ENCODE measurements at places on chromosomes 2 and 18.

DNA sequence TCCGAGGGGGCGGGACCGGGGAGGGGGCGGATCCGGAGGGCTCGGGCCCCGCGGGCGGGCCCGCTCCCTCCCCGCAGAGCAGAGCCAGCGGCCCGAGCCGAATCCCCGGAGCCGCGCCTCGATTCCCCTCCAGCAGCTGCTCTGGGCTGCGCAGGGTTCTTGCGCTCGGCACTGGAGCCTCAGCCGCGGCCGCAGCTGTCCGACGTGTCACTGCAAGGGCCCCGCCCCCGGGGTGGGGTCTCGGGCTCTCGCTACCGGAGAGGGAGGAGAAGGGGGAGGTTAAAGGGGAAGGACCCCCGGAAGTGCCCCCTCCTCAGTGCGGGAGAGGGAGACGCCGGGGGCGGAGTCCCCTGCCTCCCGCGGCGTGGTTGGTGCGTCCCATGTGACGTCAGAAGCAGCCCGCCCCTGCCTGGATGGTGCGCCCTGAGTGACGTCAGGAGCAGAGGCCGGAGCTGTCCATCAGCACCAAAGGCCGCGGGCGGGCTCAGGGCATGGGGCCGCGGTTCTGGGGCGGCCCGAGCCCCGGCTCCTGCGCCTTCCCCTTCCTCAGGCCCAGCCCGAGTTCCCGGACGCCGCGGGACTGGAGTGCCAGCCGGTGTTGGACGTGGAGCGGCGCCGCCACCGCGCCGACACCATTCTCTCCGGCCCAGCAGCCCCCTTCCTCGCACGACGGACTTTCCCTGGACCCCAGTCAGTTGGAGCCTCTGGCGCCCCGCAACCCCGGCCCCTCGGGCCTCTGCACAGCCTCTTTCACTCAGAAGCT lies at the start of the genes CHPF and TMEM198:
Gene CHPF, minus strand, starts transcription at position 214 of the 763 bp plus-strand sequence. CDS start 271 bp downstream, outside the sequence.
Gene TMEM198, plus strand, starts transcription at position 433 of the 763 bp plus-strand sequence. CDS start 700 bp downstream, outside the sequence.
- DNase-seq = peak; percentile 94

- no peak for DNase-seq
These were observed 67.9 kb downstream of the LCLAT1 start for GRCh38 chr2:30514848-30515435.

DNA sequence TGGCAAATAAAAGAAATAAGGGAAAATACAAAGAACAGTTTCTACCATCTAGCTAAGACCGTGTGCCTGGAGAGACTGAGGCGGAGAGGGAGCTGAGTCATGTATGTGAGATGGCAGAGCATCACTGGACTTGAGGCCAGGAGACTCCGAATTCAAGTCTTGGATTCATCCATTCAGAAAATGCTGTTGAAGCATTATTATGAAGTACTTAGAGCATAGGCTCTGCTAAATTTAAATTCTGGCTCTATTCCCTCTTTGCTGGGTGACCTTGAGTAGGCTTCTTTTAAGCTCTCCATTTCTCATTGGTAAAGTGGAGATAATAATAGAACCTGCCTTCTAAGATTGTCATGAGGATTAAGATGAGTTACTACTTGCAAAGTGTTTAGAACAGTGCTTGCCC lies 34.7 kb downstream of the NPHP1 start:
- no peak for DNase-seq

DNA sequence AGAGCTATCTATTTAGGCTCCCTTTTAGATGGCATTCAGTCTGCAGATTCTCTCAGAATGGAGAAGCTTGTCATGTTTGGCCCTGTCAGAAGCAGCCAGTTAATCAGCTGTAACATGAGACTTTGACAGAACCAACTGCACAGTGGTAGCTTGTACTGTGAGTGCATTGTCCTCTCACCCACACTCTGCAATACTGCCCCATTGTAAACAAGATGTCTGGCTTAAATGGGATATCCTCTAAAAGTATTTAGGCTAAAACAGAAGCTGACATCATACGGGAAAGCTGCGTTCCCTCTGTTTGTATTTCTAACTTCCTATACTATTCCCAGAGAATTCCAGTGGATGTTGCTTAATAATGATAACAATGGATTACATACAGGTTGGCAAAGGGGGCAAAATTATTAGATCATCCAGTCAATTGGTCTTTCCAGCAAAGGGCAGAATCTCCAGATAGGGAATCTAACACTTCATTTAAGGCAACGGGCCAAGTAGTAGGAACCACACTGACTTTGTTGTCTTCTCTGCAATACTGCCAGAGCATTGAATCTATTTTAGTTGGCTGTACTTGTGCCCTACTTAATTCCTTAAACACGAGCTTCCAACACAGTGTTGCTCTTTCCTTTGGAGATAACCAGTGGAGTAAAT lies 15.4 kb upstream of the STAT4 start:
- DNase-seq = no peak

DNA sequence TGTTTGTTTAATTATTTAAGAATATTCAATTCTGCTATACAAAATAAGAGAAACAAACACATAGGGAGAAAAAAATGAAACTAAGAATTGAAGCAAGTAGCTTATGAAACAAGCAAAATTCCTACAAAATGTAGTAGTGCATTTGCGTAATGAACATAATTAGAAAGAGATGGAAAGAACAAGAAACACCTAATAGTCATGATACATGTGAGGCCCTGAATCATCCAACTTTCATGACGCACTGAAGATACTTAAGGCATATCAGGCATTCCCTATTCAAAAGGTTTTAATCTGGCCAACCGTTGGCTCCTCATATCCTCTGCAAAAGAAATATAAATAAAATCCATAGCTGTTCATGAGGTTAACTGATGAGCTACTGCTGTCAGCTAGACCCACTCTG lies 14.5 kb upstream of the NAB1 start:
- DNase-seq = no peak

DNA sequence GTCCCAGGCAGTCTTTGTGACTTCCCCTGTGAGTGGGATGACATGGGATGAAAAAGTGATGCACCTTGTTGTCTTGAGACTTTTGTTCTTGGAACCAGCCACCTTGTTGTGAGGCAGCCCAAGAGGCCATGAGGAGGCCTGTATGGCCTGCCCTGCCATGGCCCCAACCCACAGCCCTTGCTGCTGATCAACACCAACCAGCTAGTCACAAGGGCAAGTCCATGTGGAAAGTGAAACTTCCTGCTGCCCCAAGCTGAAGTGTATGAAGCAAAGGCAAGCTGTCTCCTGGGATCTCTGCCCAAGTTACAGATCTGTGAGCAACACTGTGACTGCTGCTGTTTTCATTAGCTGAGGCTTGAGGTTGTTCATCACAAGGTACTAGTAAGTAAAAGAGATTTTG lies 21.6 kb downstream of the TMEM18 start:
- no peak for DNase-seq

DNA sequence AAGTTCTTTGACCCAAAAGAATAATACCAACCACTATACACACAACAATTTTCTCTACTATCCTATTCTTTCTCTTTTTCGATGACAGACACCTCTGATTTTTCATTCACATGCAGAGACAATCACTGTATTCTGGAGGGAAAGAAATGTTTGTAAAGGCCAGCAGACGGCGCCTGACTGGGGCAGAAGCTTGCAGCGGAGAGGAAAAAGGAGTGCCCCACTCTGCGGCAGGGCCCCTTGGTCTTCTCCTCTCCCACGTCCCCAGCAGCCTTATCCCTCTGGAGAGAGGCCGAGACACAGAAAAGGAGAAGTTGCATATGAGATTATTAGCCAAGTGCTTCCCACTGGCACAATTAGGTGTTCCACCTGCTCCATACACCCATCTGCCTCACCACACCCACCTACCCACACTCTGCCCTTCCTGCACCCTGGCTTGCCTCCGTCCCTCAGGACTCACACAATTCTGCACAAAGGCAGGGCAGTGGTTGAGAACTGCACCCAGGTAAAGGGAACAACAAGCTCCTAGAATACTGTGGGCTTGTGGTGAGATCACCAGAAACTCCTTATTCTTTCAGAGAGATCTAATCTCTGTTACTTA lies 687.3 kb downstream of the NRXN1 start:
- DNase-seq = no peak

DNA sequence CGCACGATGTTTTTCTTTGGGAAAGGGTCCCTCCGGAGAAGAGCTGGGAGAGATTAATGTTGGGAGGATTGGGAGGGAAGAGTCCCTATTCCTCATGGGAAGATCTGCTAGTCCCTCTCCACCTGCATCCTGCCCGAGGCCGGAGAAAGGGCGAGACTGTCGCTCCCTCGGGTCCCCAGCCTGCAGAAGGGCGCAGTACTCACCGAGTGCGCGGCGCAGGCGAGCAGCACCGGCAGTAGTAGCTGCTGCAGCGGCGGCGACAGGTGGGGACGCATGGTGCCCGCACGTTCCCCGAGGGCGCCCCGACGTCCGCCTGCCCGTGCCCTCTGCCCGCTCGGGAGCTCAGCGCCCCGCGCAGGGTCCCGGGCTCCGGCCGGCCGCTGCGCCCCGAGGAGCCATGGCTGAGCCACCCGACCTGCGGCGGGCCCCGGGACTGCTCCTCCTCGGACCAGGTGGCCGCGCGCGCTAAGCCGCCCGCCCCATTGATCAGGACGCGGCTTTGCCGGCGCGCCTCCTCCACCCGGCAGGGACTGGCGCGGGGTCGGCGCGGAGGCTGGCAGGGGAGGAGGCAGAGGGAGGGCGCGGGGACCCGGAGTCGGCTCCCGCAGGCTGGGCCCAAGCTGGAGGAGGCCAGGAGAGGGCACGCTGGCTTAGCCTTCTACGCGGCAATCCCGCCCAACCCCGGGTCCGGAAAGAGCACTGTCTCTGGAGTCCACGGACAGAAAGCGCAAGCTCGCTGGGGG lies at the start of gene SCTR:
Gene SCTR, minus strand, starts transcription at position 532 of the 743 bp plus-strand sequence. Its CDS starts 257 bp downstream, at position 275.
- DNase-seq = no peak

- DNase-seq = no peak
These were observed 105.2 kb downstream of the NETO1 start for GRCh38 chr18:72762515-72763122.

- no peak for DNase-seq
These were observed 291.2 kb downstream of the TCF4 start for GRCh38 chr18:55296778-55297177.

GRCh38 chr18:80188643-80189530 lies 58.4 kb downstream of the PARD6G start:
- no peak for DNase-seq

- no peak for DNase-seq
These were observed 9.5 kb downstream of the SLC1A4 start for GRCh38 chr2:64998658-64999061.

- DNase-seq = no peak
These were observed 2.7 kb upstream of the PPP4R1 start for GRCh38 chr18:9617006-9617542.

- no peak for DNase-seq
These were observed 40.4 kb downstream of the CYRIA start for GRCh38 chr2:16625201-16625729.

GRCh38 chr2:6913415-6914157 lies 3.6 kb upstream of the RNF144A start:
- DNase-seq = peak; percentile 27

- DNase-seq = no peak
These were observed 30.2 kb upstream of the SCLY start for GRCh38 chr2:238030422-238031155.

DNA sequence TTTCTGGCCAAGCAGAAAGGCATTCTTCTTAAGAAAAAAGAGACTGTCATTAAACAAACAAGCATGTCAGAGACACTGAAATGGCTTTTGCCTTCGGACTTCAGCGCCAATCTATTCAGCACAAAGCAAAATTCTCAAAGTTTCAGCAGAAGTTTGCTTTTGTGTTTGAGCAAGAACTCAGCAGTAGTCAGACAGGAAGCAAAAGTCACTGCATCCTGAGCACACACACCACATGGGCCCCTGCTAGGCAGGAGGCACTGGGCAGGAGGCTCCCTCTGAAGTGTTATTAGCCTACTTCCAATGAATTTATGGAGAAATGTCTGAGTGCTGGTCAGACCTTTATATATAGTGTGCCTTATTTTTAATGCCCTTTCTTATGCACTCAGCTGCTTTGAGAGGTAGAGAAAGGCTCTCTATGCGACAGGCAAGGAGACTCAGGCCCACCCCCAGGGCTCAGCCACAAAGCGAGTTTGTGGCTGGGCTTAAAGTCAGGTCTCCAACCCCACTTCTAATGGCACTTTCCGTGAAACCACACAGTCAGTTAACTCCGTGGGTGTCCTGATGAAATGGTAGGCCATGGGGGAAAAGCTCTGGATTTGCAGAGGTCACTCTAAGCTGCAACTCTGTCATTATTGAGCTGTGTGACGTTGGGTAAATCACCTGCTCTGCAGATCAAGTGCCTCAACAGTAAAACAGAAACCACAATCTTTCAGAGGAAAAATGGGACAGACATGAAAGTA lies 161.0 kb upstream of the TMEM200C start:
- no peak for DNase-seq

GRCh38 chr2:31522786-31523185 lies 58.0 kb downstream of the SRD5A2 start:
- DNase-seq = no peak

DNA sequence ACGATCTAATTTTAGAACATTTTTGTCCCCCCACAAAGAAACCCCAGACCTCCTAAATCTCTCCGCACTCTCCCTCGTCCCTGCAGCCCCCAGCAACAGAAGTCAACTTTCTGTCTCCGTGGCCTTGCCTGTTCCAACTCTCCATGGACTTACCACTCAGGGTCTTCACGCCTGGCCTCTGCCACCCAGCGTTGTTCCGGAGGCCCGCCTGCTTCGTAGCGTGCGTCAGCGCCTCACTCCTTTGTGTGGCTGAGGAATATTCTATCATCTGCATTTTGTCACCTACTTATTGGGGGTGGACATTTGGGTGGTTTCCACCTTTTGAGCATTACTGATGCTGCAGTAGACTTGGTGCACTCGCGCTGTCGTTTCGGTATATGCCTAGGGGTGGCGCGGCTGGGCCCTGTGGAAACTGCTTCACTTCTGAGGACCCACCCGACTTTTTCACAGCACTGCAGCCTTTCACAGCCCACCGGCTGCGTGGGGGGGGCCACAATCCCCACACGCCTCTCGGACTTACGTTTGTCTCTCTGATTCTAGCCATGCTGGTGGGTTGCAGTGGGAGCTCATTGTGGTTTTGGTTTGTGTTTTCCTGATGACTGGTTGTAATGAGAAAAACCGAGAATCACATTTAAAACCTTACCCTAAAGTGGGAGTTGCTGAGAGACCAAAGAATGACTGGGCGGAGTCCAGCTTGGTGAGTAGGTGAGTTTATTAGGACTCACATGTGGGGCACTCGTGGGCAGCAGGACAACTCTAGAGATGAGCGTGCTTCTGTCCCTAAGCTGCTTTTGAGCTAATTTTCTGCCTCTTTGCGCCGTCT lies 1.4 kb upstream of the HSBP1L1 start:
- DNase-seq = no peak

GRCh38 chr18:926946-927345 lies 22.3 kb downstream of the ADCYAP1 start:
- DNase-seq = no peak

GRCh38 chr2:205564346-205565141 lies 117.8 kb upstream of the NRP2 start:
- DNase-seq = no peak
